ENCODE measurements at places on chromosomes 11 and 22. TPM values are rescaled to one million over a fixed set of nuclear protein-coding genes. Genes with fewer than 3 reads are reported as not detected.

Gene RASGRP2
- 183 TPM for total RNA-seq

Gene HORMAD2
- total RNA-seq: 0.23 TPM

Gene TMEM138
- 45.5 TPM for total RNA-seq

Gene OR52N2
- not detected for total RNA-seq

Gene CRYBB2
- total RNA-seq: not detected

Gene LUZP2
- total RNA-seq: not detected

Gene OR5B12
- not detected for total RNA-seq

Gene DEPDC7
- 1.1 TPM for total RNA-seq

Gene ESAM
- 1.6 TPM for total RNA-seq

Gene GNAZ
- total RNA-seq: 0.53 TPM

Gene MYOD1
- total RNA-seq: not detected

Gene CDC45
- total RNA-seq: 53.2 TPM

Gene SYNGR1
- total RNA-seq: 0.15 TPM

Gene OR8A1
- total RNA-seq: not detected

Gene CLDN5
- total RNA-seq: not detected

Gene TENM4
- not detected for total RNA-seq

Gene OR8G5
- not detected for total RNA-seq

Gene NFAM1
- total RNA-seq: 0.05 TPM

Gene KDM4E
- not detected for total RNA-seq

Gene CDCA5
- 98.2 TPM for total RNA-seq

Gene DCHS1
- 0.25 TPM for total RNA-seq

Gene TMEM45B
- total RNA-seq: 3.3 TPM

Gene RTN4R
- 3.1 TPM for total RNA-seq

Gene DDTL
- 2.3 TPM for total RNA-seq

Gene RRM1
- total RNA-seq: 161 TPM

Gene ANGPTL5
- total RNA-seq: not detected

Gene CD248
- total RNA-seq: not detected

Gene C11orf87
- total RNA-seq: not detected

Gene ELMOD1
- not detected for total RNA-seq

Gene MB
- not detected for total RNA-seq

Gene LMF2
- 114 TPM for total RNA-seq

Gene CARD10
- total RNA-seq: 0.08 TPM

Gene GVQW3
- 2.8 TPM for total RNA-seq

Gene RFPL2
- total RNA-seq: 2.0 TPM

Gene CARS1
- 106 TPM for total RNA-seq

Gene NAGA
- total RNA-seq: 33.7 TPM

Gene SPON1
- 0.68 TPM for total RNA-seq

Gene TUBA8
- total RNA-seq: 1.4 TPM

Gene HOATZ
- total RNA-seq: not detected

Gene PRG2
- 0.33 TPM for total RNA-seq

Gene IRAG1
- total RNA-seq: not detected

Gene AQP11
- 0.60 TPM for total RNA-seq

Gene TRPM5
- total RNA-seq: not detected

Gene GAL
- total RNA-seq: not detected

Gene OR4D5
- total RNA-seq: not detected

Gene UBQLNL
- 0.13 TPM for total RNA-seq

Gene PYGM
- total RNA-seq: 4.0 TPM

Gene APOA4
- not detected for total RNA-seq

Gene OR4C6
- not detected for total RNA-seq

Gene ATXN10
- 92.6 TPM for total RNA-seq

Gene FGF4
- total RNA-seq: not detected

Gene KCNE3
- total RNA-seq: not detected

Gene MRGPRF
- total RNA-seq: not detected

Gene OR2AG1
- not detected for total RNA-seq

Gene CCDC116
- 0.33 TPM for total RNA-seq

Gene SEC14L6
- not detected for total RNA-seq

Gene WNT11
- total RNA-seq: 0.20 TPM

Gene VPREB1
- not detected for total RNA-seq
